Effector CD4-positive, alpha-beta T cell (primary cell): ENCODE measurements at places on chromosomes 6 and 20.

- no peak for DNase-seq
Measured at GRCh38 chr6:10643201-10643651, 51.2 kb downstream of the C6orf52 start.

- DNase-seq: no peak
Measured at GRCh38 chr6:154298297-154298696, 58.3 kb downstream of the IPCEF1 start.

DNA sequence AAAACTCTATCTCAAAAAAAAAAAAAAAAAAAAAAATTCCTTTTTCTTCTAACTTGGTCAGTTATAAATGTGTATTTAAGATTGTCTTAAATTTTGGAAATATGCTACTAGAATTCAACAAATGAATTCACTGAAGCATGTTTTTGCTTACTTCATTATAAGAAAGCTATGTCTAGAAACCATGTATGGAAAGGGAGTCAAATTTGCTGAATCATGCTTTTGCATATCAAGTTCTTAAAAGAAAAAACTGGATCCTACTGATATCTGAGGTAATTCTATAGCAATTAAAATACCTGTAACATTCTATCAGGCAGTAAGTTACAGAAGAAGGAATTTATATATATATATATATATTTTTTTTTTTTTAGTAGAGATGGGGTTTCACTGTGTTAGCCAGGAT lies 27.7 kb downstream of the AKIRIN2 start:
- no peak for DNase-seq

DNA sequence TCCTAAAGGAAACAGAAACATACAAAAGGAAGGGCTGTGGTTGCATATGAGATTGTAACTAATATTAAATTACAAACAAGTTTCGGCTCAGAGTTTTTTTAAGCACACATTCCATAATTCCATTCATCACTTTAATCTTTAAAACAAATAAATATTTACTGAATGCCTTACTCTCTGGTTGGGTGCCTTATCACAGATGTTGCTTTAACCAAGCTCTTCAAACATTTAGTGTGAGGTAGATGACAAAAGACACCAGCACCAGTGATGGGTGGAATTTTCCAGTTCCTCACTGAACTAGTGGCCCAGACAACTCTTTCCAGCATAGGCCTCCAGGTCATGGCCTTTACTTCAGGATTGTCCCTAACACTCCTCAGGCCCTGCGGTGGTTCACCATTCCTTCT lies 58.7 kb downstream of the ARHGAP18 start:
- no peak for DNase-seq
